ENCODE measurements at places on chromosomes 5 and 9.

- no peak for DNase-seq
Measured at GRCh38 chr5:142697356-142698255, 11.7 kb upstream of the FGF1 start.

DNA sequence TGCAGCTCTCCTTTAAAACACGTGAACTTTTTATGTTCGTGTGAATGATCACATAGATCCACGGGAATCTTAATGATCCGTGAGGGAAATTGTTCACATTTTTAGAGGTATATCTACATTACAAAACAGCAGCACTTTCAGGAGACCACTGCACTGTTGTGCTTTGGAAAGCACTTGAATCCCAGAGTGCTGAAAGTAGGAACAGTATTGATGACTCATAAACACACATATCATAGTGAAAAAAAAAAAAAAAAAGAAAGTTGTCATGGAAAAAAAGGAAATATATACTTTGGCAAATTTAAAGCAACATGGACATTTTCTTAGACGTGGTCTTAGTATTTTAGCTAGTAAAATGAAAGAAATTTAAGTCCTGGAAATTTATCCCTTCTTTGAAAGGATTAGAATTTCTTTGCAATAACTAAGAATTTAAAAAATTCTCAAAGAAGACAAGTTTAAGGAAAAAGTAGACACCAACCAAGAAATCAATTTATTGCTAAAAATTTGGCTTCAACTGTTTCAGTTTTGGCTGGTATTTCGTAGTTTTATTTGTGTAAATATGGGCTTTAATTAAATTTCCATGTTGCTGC is 55.4 kb downstream of the ADGRV1 start:
- no peak for DNase-seq

DNA sequence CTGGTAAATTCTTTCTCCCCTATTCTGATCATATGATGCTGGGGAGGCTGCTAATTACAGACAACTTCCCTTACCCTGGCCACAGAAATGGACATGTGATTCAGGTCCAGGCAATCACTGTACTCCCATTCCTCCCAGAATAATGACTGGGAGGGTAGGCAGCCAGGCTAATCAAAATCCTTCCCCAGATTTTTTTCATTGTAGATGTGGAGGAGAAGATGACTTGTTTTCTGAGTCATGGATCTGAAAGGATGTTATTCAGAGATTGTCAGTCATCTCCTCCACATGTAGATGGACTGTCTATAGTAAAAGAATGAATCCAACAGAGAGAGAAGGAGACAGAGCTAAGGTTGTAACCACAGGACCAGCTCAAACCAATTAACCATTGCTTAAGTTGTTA is 123.9 kb upstream of the PUM3 start:
- no peak for DNase-seq

DNA sequence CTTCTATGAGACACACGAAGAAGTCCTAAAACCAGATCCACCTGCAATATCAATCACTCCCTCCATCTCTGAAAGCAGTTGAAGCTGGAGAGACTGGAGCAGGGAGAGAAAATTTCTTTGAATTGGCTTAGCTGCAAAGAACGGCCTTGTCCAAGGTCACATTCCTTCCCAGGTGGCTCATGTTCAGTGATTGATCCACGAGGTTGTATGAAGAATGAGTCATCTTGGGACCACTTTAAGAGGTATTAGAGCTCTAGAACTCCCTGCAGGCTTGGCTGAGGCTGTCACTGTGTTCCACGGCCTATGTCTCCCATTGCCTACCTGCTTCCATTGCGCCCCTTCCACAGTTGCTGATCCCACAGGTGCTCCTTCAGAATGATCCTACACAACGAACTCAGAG is 68.2 kb downstream of the HMHB1 start:
- DNase-seq: no peak

GRCh38 chr5:67065237-67065636 is 131.4 kb downstream of the CD180 start:
- no peak for DNase-seq

- no peak for DNase-seq
Measured at GRCh38 chr9:79057576-79057975, 514.2 kb upstream of the TLE4 start.

GRCh38 chr5:15694696-15695214 is 194.8 kb downstream of the FBXL7 start:
- DNase-seq: no peak

DNA sequence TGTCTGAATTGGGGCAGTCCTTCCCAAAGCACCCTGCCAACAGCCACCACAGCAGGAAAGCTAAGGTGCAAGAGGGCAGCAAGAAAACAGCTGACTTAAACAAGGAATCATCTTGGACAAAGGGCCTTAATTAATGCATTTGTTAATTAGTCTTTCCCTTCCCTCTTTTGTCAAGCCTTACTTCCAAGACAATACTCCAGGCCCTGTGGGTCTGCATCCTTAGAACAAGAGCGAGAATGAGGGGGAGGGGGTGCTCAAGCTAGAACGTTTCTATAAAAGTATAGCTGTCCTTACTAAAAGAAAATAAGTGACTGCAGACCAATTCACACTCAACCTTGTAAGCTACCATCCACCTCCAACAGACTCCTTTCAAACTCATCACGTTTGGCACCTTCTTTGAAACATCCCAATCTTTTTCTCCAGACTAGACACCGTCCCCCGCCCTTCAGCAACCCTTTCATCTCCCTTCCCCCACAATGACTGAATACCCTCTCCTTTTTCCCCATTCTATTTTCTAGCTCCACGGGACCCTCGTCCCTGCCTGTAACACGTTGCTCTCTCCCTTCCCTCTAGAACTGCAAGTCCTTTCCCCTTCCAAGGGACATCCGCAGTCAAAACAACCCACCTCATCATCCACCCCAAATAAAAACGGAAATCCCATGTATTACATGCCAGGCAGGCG is 85.7 kb upstream of the RNF38 start:
- no peak for DNase-seq

GRCh38 chr9:98778711-98779530 is 17.4 kb downstream of the ANKS6 start:
- DNase-seq: no peak

GRCh38 chr9:105346273-105346672 is 101.6 kb upstream of the FSD1L start:
- DNase-seq: no peak

Measured in DMS 273 treated with DMSO at 0.1 percent for 48 hours (cell line).